Iris pigment epithelial cell (primary cell): ENCODE measurements at places on chromosomes 12 and 14.
A peak's percentile ranks its signal among the peaks of the same experiment; 100 is the strongest.

DNA sequence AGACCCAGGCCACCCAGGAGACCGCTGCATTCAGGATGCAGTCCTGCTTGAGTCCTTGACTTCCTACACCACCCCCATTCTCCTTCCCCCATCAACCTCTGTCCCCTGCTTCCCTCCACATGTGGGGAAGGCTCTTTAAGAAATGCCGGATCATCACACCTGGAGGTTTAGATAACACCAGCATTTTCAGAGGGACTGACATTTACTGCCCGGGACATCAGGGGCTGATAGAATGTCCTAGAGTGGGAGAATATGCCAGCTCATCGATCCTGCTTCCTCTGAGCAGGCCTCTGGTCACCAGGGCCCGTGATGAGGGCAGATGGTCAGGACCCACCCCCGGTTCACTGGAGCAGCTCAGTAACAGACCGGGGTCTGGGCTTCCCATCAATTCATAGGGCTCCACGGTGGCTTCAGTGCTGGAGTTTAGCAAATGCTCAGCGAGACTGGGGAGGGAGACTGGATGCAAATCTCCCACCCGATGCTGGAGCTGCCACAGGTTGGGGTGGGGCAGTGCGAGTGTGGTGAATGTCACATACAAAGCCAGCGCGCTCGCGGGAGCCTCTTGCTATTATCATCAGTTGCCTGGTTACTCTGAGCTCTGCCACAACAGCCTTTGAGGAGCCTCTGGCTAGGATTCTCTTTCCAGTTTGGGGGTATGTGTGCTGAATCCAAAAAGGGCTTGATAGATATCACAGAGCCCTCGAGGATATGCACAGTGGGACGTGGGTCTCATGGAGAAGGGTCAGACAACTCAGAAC is 111.6 kb downstream of the RBM19 start:
- no peak for DNase-seq

GRCh38 chr14:65972891-65973290 is 513.3 kb upstream of the CCDC196 start:
- DNase-seq, result peak; percentile 46

DNA sequence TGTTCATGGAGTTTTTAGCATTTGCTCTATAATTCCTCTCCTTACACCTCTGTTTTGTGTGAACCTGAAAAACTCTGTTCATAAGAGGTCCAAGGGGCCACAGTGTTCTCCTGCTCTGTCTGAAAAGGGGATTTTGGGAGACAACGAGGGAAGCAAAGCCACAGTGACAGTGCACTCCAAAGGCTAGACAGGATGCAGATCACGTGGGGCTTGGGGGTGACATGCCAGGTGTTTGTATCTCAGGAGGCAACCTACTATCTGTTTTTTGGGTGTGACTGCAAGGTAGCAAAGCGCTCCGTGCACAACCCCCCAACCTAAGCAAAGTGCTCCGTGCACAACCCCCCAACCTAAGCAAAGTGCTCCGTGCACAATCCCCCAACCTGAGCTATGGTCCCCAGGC is 5.1 kb upstream of the CHD4 start:
- no peak for DNase-seq

DNA sequence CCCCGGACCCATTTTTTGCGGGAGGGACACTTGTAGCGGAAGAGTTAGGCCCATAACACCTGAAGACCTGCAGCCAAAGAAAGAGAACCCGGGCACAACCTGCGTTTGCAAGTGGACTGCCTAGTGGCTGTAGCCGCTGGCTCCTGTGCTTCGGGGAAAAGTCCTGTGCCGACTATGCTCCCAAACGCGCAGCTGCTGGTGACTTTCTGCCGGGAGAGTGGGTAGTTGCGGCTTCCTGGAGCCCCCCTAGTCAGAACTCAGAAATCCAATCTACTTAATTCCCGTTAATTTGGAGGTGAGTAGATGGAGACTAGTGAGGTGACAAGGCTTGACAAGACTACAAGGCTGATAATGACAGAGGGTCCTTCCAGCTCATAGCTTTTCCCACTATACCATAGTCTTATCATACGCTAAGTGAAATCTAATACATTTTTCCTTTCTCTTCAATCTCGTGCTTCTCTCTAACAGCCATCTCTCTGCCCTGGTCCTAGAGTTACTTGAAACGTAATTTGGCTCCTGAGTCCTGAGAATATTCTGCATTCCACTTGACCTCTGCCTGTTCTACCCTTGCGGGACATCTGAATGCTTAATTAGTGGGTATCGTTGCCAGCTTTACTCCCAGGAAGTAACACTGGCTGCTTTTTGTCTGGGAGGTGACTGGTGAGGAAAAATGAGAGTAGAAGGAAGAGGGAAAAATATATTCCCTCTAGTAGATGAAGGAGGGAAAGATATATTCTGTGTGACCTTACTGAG is 556 bp downstream of the MTHFD1 start:
- peak; percentile 42 for DNase-seq

DNA sequence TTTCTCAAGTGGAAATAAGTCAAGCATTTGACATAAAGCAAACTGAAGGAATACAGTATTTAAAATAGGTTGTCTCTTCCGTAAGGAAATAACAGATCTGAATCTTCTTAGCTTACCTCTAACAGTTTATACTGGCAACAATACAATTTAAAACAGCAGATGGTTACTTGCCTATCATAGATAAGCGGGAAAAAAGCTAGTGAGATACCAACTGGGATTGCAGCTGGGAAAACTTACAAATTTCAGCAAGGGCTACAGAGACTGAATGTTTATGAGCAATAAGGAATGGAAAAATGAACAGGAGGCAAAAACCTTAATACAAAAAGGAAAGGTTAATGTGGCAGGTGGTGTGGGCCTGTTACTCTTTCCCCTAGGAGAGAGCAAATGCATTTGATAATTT is 220.0 kb downstream of the RASSF9 start:
- no peak for DNase-seq

GRCh38 chr12:26122061-26122680 is 2.7 kb downstream of the BHLHE41 start:
- DNase-seq, result peak; percentile 34

DNA sequence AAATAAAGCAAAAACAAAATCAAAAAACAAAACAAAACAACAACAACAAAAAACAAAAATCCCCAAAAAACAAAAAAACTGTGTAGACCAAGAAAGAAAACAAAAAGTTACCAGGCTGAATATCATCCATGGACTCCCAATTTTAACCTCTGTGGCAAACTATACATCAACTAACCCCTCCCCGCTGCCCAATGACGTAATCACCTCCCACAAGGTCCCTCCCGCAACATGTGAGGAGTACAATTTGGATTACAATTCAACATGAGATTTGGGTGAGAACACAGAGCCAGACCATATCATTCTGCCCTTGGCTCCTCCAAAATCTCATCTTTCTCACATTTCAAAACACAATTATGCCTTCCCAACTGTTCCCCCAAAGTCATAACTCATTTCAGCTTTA is 179.8 kb downstream of the DERA start:
- DNase-seq, result no peak

GRCh38 chr14:54226103-54226502 is 170.7 kb upstream of the CDKN3 start:
- DNase-seq, result peak; percentile 53

DNA sequence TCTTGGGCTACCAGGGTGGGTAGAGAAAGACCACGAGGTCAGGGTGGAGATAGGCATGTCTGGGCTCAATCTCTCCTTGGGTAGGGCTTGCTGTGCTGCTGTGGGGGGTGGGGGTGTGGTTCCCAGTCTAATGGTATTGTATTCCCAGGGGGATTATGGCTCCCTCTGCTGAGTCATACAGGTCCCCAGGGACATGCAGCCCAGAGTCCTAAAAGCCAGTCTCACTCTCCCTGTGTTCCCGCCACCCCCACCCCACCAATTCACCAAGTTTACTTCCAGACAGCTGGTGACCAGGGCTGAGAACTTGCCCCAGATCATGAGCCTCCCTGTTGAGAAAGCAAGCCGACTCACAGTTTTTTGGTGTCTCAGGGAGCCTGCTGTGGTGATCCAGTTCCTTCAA is 367.6 kb downstream of the C12orf75 start:
- DNase-seq, result peak; percentile 0

GRCh38 chr14:100567009-100567876 is 20.0 kb downstream of the BEGAIN start:
- DNase-seq, result no peak

DNA sequence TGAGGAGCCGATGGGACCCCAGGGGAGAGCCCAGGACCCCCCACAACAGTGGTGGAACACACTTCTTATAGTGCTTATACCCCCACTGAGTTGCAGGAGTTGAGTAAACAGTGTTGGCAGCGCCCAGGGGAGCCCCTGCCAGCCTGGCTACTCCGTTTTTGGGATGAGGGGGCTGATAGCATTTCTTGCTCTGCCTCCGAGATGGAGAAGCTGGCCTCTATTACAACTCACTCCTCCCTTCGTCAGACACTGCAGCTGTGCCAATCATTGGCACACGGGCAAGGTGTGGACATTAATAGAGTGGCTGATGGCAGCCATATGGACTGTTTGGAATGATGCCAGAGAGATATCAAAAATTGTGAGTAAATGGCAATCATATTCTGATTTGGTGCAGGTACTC is 94.9 kb upstream of the TMPO start:
- no peak for DNase-seq

DNA sequence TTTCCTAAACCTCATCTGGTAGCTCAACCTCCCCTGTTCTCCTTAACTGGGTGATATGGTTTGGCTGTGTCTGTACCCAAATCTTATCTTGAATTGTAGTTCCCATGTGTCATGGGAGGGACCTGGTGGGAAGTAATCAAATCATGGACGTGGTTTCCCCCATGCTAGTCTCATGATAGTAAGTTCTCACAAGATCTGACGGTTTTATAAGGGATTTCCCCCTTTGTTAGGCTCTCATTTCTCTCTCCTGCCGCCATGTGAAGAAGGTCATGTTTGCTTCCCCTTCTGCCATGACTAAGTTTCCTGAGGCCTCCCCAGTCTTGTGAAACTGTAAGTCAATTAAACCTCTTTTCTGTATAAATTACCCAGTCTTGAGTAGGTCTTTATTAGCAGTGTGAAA is 19.5 kb downstream of the COX16 start:
- no peak for DNase-seq

GRCh38 chr12:29691161-29691854 is 92.4 kb downstream of the TMTC1 start:
- no peak for DNase-seq

GRCh38 chr14:80606347-80606772 is 335.2 kb downstream of the CEP128 start:
- DNase-seq, result peak; percentile 49

- DNase-seq, result peak; percentile 83
Observed at GRCh38 chr14:68688872-68689371, 103.9 kb downstream of the ZFP36L1 start.

- DNase-seq, result no peak
Observed at GRCh38 chr14:94320243-94320642, 2.9 kb downstream of the SERPINA6 start.

GRCh38 chr12:130249376-130249775 is 87.1 kb downstream of the FZD10 start:
- DNase-seq, result no peak

DNA sequence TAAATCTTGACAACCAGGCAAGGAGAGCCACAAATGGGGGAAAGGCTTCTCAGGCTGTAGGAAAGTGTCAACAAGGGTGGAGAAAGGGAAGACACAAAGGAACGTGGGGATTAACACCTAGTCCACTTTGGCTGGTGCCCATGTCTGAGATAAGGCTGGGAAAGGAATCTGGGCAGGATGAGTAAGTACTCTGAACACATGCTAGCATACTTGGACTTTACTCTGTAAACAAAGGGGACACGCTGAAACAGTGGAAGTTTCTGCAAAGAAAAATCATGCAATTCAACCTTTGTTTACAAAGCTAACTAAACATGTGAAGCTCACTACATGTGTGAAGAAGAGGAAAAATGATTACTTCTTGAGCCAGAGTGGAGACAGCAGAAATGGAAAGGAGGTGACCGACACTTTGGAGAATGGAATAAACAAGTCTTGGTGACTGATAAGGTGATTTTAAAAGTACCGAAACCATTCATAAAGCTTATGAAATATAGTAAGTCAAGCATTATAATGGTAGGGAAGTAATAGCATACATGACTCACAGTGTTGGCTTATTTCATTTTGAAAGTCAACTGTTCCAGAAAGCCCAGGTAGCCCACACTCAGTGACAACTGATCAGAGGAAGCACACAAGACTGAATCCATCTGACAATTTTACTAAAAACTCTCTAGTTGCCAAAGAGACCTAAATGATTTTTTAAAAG is 13.2 kb downstream of the CPNE8 start:
- DNase-seq, result peak; percentile 38

DNA sequence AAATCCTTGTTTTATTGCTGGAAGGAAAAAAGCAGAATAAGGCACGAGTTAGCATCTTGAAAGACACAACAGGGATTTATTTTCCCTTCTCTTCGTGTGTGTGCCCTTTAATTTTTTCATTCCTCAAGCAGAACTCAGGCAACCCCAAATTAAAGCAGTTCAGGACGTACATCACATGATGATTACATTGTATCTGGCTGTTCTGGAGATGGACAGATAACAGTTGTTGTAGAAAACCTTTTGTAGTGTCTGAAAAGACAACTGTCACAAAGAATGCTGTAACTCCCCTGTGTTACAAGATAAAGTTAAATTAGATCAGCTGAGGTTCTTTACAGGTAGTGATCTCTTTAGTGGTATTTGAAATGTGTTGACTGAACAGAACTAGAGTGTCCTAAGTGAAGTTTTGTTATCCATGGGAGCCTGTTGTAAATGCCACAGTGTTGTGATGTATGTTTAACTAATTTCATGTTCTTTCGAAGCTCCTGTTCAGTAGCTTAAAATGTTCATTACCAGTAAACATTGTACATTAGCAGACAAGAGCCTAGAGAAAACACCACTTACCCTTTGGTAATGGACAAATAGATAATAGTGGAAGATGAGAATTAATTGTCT is 58.5 kb downstream of the TMTC2 start:
- DNase-seq, result no peak

DNA sequence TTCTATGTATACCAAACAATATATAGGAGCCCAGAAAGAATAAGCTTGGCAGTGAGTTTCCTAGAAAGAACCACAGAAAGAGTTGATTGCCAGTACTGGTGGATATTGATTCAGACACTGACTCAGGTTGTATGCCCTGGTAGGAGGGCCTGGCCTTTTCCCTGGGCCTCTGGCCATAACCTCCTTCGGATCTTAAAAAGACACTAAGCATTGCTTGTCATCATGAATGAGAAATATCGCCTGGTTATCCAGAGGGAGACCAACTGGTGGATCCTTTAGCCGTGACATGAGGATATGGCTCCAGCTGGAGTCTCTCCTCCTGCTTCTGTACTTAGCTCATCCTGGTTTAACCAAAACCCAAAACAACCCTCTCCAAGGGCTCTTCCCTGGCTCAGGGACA is 231.5 kb downstream of the MSRB3 start:
- no peak for DNase-seq

GRCh38 chr12:119989361-119989730 is 310 bp downstream of the BICDL1 start:
- DNase-seq, result no peak

GRCh38 chr12:54431911-54432814 is 13.1 kb upstream of the ITGA5 start:
- DNase-seq, result no peak

GRCh38 chr14:105224845-105225570 is 23.3 kb upstream of the BTBD6 start:
- no peak for DNase-seq

GRCh38 chr14:72775923-72776554 is 117.9 kb downstream of the DPF3 start:
- DNase-seq, result no peak
